Inflammatory macrophage (primary cell): ENCODE measurements at places on chromosomes 5 and 9.

- no peak for DNase-seq
Measured at GRCh38 chr9:33111631-33112030, 35.2 kb upstream of the SMU1 start.

DNA sequence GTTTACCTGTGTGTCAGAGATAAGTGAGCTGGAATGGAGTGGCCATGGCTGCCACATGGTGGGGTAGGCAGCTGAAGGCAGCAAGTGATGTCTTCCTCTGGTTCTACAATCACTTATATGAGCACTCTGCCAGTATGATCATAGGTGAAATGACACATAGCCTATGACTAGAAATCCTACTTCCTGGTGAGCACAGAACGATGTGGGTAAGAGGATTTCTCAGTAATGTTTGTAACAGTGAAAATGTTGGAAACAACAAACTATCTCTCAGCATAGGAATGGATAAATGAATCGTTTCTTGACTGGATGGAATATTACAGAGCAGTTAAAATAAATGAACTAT is 187.0 kb upstream of the S1PR3 start:
- DNase-seq = no peak

- peak; percentile 50 for DNase-seq
Measured at GRCh38 chr5:79560771-79561524, 47.0 kb upstream of the HOMER1 start.

DNA sequence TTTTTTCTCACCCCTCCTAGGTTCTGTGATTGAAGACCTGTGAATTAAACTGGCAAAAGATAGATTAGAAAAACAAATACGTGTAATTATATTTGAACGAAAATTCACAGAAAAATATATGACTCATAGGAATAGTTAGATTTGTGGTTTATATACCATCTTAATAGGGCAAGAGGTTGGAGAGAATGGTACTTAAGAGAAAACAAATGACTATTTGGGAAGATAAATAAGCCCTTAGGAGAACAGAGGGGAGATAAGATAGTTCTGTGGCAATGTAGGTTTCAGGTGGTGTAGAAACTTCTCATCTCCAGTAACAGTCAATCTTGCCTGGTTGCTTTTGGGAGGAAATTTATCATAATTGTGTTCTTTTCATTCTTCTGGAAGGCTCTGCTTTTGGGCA is 122.0 kb downstream of the PRDM9 start:
- no peak for DNase-seq

DNA sequence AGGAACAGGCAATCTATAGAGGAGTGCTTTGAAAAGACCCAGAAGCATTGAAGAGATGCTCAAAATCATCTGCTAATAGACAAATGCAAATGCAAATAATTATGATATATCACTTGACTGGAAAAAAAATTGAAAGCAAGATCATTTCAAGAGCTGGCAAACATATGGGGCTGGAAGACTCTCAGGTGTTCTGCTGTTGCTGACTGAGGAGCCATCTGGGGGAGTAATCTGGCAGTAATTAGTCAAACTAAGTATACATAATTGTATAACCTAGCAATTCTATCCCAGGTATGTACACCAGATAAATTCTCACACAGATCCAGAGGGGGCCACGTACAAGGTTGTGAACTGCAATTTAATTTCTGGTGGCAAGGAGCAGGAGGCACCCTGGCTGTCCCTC is 4.6 kb upstream of the HMHB1 start:
- DNase-seq = no peak

- DNase-seq = no peak
Measured at GRCh38 chr9:9750719-9751118, 862.1 kb downstream of the PTPRD start.

DNA sequence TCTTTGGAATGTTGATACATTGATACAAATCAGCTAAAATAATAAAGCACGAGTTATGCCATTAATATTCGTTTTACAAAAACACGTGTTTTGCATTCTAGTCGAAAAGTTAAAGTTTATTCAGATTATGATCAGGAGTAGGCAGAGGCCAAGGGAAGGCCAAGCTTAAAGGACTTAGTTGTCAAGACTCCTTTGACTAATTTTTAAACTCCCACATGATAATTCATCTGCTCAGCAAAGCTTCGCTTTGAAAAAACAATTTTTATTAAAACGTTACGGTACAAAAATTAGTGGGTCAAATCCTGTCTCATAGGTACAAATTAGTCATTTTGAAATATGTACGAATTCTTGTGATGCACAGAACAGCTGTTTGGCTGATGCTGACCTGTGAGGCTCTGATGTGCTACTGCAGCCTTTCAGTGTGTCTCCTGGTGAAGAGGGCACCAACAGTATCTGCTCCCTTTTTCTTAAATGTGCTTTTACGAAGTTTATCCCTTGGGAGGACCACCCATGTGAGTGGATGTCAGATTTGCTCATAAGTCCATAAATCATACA is 23.0 kb upstream of the NR3C1 start:
- no peak for DNase-seq

DNA sequence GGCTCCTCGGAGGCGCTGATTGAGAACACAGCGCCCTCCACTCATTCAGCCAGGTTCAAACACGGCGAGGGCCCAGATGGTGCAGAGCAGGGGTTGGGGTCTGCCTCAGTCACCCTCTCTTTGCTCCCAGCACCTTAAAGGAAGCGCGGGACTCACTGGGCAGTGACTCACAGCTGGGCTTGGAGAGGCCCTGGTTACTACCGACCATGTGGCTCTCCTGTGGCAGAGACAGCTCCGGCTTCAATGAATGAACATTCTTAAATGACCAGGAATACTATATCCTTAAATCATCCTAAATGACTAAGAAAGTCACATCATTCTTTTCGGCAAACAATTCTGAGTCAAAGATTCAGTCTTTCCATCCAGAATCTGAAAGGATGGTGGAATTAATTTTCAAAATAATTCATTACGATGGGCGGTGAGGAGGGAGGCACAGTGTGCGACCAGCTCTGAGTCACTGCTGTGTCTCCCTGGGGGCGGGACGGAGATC is 1.6 kb upstream of the INPP5E start:
- DNase-seq = no peak
